Stimulated activated CD8-positive, alpha-beta memory T cell treated with anti-CD3 and anti-CD28 coated beads, Interleukin-15, amount 100 ng/mL, for 48 hours (primary cell): ENCODE measurements at places on chromosomes 6 and 20.
A peak's percentile ranks its signal among the peaks of the same experiment; 100 is the strongest.

DNA sequence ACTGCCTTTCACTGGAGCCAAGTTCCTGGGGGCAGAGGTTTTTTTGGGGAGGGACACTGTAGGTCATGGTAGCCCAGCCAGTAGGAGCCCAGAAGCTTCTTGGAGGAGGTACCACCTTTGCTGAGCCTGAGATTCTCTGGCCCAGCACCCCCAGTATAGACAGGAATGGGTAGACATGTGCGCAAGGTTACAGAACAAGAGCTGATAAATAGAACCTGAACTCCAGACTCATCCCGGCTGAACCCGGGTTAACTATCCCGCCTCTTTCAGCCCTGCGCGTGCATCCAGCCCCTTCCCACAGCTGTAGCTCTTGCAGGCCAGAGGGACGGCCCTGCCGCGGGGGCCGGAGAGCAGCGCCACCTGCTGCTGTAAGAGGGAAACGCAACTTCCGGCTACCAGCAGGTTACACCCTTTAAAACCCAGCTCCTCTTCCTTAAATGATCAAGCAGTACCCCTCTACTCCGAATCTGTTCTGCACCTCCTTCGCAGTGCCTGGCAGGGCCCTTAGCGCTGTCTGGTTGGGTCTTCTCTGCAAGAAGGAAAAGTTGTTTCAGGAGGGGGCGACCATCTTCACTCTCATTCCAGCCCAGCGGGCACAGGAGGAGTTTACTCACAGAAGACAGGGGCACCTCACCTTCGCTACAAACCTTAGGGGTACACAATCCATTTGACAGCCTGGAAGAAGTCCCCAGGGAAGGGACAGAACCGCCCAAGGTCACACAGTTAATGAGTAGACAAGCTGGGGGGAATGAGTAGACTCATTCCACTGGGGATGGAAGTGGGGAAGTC lies 7.5 kb downstream of the SRXN1 start:
- peak; percentile 40 for DNase-seq

GRCh38 chr20:36399147-36399968 lies 93.2 kb downstream of the DLGAP4 start:
- peak; percentile 7 for DNase-seq

DNA sequence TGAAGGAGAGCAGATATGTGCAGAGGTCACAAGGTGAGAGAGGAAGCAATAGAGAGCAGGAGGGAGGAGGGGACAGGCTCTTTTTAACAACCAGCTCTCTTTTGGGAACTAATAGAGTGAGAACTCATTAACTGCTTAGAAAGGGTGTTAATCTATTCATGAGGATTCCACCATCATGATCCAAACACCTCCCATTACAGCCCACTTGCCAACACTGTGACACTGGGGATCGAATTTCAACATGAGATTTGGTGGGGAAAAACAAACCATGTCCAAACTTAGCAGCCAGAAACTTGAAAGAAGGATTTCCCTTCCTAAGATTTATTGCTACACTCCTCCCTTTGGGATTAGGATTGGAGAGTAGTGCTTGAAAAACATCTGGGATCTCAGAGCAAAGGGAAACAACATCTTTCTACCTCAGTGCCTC lies 135.5 kb upstream of the PLCB4 start:
- no peak for DNase-seq

DNA sequence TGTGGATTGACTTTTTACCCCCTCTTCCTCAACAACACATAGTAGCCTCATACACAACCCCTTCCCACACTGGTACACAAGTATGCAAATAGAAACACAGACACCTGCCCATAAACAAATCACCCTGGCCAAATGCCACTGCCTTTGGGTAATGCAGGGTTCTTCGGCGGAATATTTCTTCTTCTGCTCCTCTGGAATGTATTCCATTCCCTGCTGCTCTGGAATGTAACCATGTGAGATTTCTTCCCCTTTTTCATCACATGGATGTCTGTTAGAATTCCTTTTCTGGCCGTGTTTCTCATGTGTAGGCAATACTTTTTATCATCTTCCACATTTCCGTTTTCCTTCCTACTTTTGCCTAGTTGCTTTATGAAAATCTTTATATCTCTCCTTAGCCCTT lies 76.1 kb upstream of the TPD52L1 start:
- DNase-seq: no peak

GRCh38 chr6:115891750-115892149 lies 168.9 kb downstream of the FRK start:
- DNase-seq: no peak

- no peak for DNase-seq
These were observed 303.9 kb downstream of the FOXC1 start for GRCh38 chr6:1913577-1913976.

GRCh38 chr6:142011156-142011555 lies 121.6 kb upstream of the GJE1 start:
- no peak for DNase-seq

GRCh38 chr6:166395778-166396177 lies 13.0 kb upstream of the MPC1 start:
- DNase-seq: no peak

- no peak for DNase-seq
These were observed 59.6 kb downstream of the DHX35 start for GRCh38 chr20:39021748-39022147.

- DNase-seq: no peak
These were observed 170.6 kb downstream of the EYA4 start for GRCh38 chr6:133411757-133412156.

DNA sequence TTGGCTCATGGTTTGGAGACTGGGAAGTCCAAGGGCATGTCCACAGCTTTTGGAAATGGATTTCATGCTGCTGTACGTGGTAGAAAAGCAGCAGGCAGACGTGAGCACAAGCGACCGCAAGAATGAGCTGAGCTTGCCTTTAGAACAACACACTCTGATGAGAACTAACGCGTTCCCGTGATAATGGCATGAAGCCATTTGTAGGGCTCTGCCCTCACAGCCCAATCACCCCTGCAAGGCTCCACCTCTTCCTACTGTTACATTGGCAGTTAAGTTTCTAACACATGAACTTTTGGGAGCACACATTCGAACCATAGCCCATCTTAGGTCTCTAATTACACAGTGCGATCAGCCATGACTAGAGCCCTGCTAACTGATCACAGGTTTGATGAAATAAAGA lies 107.5 kb upstream of the TMEM170B start:
- DNase-seq: no peak

GRCh38 chr6:79420054-79420453 lies 117.2 kb downstream of the LCA5 start:
- no peak for DNase-seq
